ENCODE measurements at places on chromosomes 12 and 14.
A peak's percentile ranks its signal among the peaks of the same experiment; 100 is the strongest.

DNA sequence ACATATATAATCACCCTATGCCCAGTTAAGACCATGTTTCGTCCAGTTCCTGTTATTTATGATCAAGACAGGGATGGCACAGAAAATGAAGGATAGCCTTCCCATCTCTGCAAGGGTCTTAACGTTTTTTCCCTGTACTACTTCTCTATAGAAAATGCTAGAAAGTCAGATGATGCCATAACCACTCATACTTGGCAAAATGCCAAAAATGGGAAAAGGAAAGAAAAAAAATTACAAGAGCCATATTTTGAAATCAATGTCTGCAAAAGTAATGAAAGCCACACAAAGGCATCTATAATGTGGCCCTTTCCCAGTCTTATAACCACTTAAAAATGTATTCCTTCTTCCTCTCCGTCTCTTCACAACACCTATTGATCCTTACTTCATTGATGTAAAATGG is 1.8 kb upstream of the MYL6B start:
- DNase-seq, result peak; percentile 31

DNA sequence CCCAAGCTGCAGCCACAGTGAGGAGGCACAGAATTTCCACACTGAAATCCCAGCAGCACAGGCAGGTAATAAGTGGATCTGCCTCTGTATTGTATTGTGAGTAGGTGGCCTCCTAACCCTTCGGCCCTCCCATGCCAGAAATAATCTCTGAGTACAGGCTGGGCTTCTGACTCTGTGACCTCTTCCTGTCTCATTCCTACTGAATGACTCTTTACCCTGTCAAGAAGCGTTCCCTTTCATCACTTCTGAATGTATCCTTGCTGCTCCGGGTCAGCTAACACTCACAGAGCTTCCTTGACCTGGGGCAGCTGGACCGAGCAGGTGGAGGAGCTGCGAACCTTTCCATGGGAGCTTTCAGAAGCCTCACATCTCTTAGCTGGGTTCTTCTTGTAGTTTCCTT is 119.6 kb downstream of the SLC8A3 start:
- DNase-seq, result no peak

GRCh38 chr12:124419292-124420040 is 124.6 kb downstream of the RFLNA start:
- no peak for DNase-seq

GRCh38 chr14:99155173-99156089 is 116.6 kb downstream of the BCL11B start:
- DNase-seq, result no peak

GRCh38 chr12:49079793-49080192 is 10.0 kb upstream of the RHEBL1 start:
- DNase-seq, result no peak

- DNase-seq, result no peak
Measured at GRCh38 chr14:51821822-51822221, 38.6 kb upstream of the GNG2 start.

DNA sequence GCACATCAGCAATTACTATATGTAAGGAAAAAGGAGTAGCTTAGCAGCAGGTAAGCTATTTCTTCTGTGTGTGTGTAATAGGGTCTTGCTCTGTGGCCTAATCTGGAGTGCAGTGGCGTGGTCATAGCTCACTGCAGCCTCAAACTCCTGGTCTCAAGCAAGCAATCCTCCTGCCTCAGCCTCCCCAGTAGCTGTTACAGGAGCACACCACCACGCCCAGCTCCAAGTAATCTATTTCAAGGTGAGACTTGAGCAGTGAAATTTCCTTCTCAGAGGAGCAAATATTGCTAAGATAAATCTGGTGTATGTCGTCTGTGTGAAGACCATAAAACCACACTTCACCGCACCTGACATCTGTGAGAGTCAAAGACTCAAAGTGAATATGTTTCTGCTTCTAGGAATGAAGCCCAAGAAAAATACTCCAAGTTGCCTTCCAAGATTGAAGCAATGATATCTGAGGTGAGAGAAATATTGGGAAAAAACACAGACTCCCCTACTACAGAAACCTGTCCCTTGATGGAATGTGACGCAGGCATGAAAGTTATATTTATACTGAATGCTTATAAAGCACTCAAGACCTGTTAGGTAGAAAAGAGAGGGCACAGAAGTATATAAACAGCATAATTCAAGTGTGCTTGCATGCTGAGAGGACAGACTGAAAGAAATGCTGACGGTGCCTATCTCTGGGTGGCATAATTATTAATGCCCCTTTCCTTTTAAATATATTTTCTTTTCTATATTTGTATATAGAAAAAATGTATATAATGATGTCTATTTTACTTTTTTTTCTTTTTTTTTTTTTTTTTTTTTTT is 2.5 kb upstream of the SELPLG start:
- DNase-seq, result no peak

GRCh38 chr14:90300611-90301047 is 31.1 kb downstream of the NRDE2 start:
- DNase-seq, result no peak

- no peak for DNase-seq
Measured at GRCh38 chr14:99689266-99690236, 5.5 kb downstream of the CYP46A1 start.

DNA sequence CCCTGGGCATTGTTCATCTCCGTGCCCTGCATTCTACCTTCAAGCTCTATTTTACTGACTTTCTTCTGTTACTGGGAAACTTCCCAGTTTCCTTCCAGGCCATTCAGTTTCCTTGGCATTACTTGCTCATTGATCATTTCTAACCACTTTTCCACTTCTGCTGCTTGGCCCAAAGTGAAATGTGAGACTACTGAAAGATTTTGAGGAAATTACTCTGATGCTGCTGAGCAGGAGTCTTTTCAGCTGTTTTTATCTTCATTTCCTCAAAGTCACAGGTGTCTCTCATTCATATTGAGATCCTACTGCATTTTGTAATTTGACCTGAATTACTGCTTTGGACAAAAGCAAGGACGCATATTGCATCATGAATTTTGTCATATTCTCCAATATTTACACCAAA is 26.4 kb upstream of the DBX2 start:
- DNase-seq, result no peak

GRCh38 chr14:60760209-60760608 is 25.6 kb downstream of the MNAT1 start:
- DNase-seq, result no peak
